ENCODE measurements at places on chromosomes 7 and 10.

DNA sequence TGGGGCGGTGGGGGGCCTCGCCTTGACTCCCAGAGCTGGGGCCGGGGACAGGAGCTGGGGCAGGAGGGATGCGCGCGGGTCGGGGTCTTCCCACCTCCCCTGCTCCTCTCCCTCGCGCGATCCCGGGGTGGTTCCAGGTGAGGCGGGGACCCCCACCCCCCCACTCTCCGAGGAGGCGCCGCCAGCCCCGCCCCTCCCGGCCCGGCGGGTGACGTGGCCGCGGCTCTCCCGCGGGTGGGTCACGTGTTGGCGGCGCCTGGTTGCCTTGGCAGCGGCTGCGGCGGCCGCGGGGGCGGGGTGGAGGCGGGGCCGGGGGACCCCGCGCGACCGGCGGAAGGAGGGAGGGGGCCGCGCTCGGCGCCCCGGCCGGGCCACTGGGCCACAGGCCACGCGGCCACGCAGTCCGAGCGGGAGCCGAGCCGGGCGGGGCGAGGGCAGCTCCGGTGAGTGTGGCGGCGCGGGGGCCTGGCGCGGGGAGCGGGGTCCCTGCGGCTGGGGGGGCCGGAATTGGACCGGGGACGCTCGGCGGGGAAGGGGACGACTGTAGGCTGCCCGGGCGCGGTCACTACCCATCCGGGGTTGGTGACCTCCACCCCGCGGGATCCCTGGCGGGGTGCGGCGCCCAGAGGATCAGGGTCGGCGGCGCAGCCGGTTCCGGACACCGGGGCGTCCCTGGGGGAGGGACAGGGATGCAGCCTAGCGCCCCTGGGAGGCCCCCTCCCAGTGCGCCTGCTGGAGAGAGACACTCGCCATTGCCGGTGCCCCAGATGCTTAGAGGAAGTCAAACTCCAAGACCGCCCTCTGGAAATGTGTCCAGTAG, at the start of gene ORAI2:
Gene ORAI2, plus strand, starts transcription at position 357 of the 820 bp plus-strand sequence. CDS start 5,382 bp downstream, outside the sequence.
- DNase-seq, result peak; percentile 90

GRCh38 chr7:22855049-22855392, 32.4 kb upstream of the TOMM7 start:
- DNase-seq, result no peak

DNA sequence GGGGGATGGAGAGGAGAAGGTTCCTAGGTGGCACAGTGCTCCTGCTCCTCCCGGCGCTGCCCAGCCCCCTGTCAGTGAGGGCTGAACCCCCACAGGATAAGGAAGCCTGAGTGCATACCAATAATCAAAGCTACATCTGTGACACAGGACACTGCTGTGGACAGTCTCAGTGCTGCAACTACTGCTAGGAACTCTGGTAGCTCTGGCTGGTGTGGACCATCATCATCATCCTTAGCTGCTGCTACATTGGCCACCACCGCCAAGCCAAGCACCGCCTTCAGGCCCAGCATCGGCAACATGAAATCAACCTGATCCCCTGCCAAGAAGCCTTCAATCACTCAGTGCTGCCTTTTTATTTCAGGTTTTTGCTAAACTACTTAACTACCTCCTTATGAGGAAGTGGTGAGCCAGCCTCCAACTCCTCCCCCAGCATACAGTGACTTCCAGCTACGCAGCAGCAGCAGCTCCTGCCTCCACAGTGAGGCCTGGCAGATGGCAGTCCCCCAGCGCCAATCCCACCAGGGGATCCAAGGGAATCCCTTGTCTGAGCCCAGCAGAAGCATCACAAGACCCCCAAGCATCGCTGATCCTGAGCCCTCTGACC, 32.1 kb upstream of the SLC26A4 start:
- no peak for DNase-seq

GRCh38 chr10:79014796-79015195, 54.0 kb upstream of the ZMIZ1 start:
- DNase-seq, result no peak

- DNase-seq, result no peak
Observed at GRCh38 chr10:4698075-4698474, 127.9 kb upstream of the AKR1E2 start.

DNA sequence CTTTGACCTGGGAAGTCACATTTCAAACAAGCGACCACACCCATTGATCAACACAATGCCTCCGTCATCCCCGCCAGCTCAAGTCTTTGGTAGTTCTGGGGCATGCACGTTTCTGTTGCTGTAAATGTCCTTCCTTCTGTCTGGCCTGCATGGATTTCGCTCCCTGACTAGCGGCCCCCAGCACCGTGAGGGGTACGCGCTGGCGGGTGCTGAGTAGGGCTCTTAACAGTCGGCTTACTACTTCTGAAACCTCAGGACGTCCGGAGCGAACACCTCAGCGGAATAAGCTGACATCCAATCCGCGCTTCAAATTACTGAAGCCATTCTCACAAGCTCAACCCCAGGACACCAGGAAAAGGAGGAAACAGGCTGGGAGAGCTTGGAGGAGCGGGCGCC, 505 bp downstream of the NUDCD3 start:
- DNase-seq, result no peak

GRCh38 chr10:31706464-31707092, 222.1 kb downstream of the ARHGAP12 start:
- DNase-seq, result no peak
